ENCODE measurements at places on chromosomes 7 and 10. TPM values are rescaled to one million over a fixed set of nuclear protein-coding genes. Genes with fewer than 3 reads are reported as not detected.

The SPACDR gene
- total RNA-seq, result 0.14 TPM

The UFSP1 gene
- total RNA-seq, result 4.1 TPM

The AHR gene
- total RNA-seq, result 97.4 TPM

The PKD1L1 gene
- total RNA-seq, result 0.09 TPM

The TMEM178B gene
- 0.09 TPM for total RNA-seq

The TACC2 gene
- total RNA-seq, result 2.7 TPM

The TWIST1 gene
- total RNA-seq, result 42.2 TPM

The PON1 gene
- total RNA-seq, result not detected

The UCN3 gene
- not detected for total RNA-seq

The GPAM gene
- total RNA-seq, result 21.8 TPM

The TDRD1 gene
- 0.83 TPM for total RNA-seq

The CFAP70 gene
- 0.92 TPM for total RNA-seq

The FAM25G gene
- not detected for total RNA-seq

The KLHDC10 gene
- 29.9 TPM for total RNA-seq

The HECW1 gene
- 3.1 TPM for total RNA-seq

The INA gene
- 0.28 TPM for total RNA-seq

The MRC1 gene
- under 0.01 TPM for total RNA-seq

The AS3MT gene
- total RNA-seq, result 13.0 TPM

The ZNF467 gene
- 0.28 TPM for total RNA-seq

The MSMB gene
- total RNA-seq, result not detected

The SSC4D gene
- 0.28 TPM for total RNA-seq

The NOLC1 gene
- 22.5 TPM for total RNA-seq

The KLF6 gene
- total RNA-seq, result 18.8 TPM

The MEPCE gene
- 21.6 TPM for total RNA-seq

The VIPR2 gene
- total RNA-seq, result 0.85 TPM

The TUBAL3 gene
- not detected for total RNA-seq

The MRLN gene
- total RNA-seq, result not detected

The CTAGE4 gene
- total RNA-seq, result 0.28 TPM

The UCMA gene
- not detected for total RNA-seq

The CYP3A7 gene
- total RNA-seq, result 0.14 TPM

The FKBP6 gene
- total RNA-seq, result not detected

The ADRA2A gene
- total RNA-seq, result 0.18 TPM

The PROSER2 gene
- total RNA-seq, result 1.1 TPM

The NME8 gene
- not detected for total RNA-seq

The IDI2 gene
- not detected for total RNA-seq

The DDC gene
- total RNA-seq, result not detected

The KAZALD1 gene
- total RNA-seq, result 18.2 TPM

The CD36 gene
- 24.7 TPM for total RNA-seq
